Cortex of kidney (tissue), 1 donor: ENCODE measurements at places on chromosomes 6 and 20.

DNA sequence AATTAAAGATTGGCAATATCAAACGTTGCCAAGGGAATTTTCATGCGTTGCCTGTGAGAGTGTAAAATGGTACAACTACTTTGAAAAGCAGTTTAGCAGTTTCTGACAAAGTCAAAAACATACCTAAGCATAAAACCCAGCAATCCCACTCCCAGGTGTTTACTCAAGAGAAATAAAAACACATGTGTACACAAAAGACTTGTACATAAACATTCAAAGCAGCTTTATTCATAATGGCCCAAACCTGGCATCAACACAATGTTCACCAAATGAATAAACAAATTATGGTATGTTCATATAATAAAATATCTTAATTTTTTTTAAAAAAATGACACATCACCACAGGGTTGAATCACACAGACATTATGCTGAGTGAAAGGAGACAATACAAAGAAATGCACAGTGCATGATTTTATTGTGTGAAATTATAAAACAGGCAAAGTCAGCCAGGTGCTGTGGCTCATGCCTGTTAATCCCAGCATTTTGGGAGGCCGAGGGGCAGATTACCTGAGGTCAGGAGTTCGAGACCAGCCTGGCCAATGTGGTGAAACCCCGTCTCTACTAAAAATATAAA, 240.4 kb upstream of the MARCKS start:
- no peak for DNase-seq

DNA sequence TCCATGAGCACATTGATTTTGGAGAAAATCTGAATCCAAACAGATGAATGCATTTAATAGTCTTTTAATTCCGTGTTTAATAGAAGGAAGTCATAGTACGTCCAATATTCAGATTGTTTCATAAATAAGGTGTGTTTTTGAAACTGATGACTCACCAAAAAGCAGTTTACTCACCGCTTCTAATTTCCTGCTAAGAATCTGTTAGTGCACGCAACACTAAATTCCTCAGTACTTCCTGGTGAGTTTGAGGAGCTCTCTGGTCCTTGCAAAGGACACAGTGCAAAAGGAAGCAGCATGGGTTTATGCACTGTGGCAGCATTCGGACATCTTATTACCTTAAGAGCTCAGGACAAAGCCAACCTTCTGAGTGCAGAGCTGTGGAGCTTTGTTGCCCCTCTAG, 2.3 kb upstream of the ADGRF1 start:
- no peak for DNase-seq

GRCh38 chr20:63708301-63709148, 686 bp downstream of the ZGPAT start:
- no peak for DNase-seq

- DNase-seq = no peak
These were observed 116.3 kb upstream of the SLC2A12 start for GRCh38 chr6:134168590-134169208.

- DNase-seq = no peak
These were observed 102.3 kb upstream of the MCHR2 start for GRCh38 chr6:100096341-100096740.

GRCh38 chr20:48932375-48932941, 10.9 kb downstream of the ARFGEF2 start:
- no peak for DNase-seq

DNA sequence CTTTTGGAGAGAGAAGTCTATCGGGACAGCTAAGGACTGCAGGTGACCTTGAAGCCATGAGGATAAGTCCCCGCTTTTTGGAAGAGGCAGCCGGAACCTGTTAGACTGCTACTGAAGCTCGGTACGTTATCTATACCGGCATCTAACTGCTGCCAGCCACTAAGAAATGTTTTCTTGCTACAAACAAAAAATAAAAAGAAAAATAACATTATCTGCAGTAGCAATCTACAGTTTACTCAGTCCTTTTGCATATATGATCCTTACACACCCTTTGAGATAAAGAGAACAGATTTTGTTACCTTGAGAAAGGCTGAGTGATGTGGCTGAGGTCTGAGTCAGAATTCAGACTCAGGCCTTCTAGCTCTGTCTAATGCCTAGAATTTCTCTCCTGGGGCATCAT, 314.6 kb downstream of the CDH26 start:
- no peak for DNase-seq

DNA sequence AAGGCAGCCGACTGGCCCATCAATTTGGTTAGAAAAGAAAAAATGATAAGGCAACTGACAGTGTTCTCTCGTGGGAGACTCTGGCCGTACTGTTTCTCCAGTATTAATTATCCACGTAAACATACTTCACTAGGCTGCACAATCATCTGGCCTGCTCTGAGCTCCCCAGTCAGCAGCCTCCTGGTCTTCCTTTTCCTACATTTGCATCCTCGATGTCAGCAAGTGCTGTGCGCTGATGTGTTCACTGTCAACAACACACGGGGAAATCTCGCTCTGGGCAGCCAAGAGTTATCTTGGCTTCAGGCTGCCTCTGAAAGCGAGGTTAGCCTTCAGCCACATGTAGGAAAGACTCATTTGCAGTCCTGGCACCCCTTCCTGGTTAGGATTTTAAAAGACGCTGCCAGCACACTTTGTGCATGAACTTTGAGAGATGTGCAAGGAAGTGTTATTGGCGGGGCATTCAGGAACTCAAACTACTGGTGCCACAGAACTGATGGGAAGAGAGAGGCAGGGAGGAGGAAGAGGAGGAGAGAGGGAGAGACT, 460.5 kb upstream of the ARID1B start:
- DNase-seq = no peak

DNA sequence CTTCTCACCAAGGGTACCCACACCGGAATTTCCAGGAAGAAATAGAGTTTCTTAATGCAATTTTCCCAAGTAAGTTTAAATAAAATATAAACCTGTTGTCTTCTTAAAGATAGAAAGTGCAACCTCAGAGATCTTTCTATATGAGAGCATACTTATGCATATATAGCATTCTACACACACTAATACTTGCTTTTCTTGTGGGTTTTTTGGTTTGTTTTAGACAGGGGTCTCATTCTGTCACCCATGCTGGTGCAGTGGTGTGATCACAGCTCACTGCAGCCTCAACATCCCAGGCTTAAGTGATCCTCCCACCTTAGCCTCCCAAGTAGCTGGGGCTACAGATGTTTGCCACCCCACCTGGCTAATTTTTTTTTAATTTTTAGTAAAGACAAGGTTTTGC, 15.7 kb downstream of the AMD1 start:
- DNase-seq = no peak

DNA sequence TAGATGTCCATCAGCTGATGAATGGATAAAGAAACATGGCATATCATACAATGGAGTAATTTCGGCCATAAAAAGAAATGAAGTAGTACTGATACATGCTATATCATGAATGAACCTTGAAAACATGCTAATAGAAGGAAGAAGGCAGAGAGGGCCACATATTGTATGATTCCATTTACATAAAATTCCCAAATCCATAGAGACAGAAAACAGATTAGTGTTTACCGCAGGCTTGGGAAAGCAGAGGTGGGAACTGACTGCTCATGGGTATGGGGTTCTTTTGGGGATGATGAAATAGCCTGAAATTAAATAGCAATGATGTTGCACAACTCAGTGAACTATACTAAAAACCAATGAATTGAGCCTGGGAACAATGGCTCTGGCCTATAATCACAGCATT, 58.3 kb downstream of the SERAC1 start:
- DNase-seq = no peak

- no peak for DNase-seq
These were observed 11.3 kb upstream of the DEFB129 start for GRCh38 chr20:215796-216195.

GRCh38 chr20:54920491-54920890, 445.1 kb downstream of the DOK5 start:
- no peak for DNase-seq

DNA sequence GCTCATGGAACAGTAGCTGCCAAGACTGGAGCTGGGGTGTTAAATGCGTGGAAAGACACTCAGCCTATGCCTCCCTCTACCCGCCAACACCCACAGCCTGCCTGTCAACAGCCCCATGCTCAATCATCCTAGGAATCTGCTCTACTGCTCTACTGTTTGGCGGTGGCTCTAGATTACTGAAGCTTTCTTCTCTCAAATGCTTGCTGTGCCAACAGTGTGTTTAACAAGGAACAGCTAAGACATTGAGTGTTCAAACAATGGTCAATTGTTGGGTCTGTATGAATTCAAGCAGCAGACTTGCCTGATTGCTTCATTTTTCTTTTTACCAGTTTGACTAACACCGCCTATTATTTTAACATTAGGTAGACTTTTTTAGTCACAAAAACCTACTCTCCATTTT, 258.6 kb downstream of the SOD2 start:
- no peak for DNase-seq

DNA sequence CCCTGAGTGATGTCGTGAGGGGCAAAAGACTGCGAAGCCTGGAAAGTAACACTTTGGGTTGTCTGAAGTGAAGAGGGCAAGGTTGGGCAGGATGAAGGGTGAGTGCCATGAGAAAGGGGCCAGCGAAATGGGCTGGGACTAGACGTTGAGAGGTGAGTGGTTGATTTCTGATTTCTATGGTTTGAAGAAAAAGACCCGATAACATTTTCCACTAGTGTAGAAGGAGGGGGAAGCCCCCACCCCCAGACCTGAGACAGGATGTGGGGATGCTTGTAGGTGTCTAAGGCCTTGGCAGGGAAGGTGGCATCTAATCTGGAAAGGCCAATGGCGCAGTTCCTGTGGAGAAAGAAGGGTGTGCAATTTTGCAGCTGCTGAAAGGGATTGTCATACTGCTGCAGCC, 25.3 kb upstream of the KIF3B start:
- DNase-seq = no peak

GRCh38 chr6:43499028-43499815, 10.9 kb downstream of the LRRC73 start:
- no peak for DNase-seq

- DNase-seq = no peak
These were observed 7.0 kb downstream of the B4GALT5 start for GRCh38 chr20:49706630-49707091.

- no peak for DNase-seq
These were observed 19.8 kb downstream of the SDC4 start for GRCh38 chr20:45328451-45328850.

GRCh38 chr6:103675807-103676406, 1183.8 kb downstream of the HACE1 start:
- DNase-seq = no peak

DNA sequence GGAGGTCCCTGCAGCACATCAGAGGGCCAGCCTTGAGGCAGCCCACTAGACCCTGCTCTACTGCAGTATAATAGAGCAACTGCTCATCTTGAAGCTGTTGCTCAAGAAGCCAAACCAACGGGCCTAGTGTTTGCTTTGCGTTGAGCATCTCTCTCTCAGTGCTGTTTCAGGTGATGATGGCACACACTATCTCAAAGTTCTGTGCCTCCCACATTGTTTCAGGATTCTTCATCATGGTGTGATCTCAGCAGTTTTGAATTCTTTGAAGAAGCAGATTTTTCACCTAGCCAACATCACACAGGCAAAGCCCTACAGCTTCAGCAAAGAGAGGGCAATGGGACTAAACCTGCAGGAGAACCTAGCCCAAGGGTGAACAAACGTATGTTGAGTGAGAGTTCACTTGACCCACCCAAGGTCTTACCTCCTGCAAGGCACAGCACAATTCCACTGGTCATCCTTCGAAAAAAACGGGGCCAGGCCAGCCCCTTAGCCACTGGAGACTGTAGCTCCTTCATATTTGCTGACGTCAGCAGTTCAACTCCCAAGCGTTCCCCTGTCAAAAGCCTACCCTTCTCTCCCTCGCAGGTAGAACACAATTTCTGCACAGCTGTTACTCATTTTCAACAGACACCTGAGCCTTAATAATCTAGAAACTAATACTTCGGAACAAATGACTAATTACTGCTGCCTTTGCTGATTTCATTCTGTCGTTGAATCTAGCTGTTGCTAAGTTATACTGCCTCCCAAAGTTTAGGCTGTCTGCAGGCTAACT, 15.8 kb downstream of the MYB start:
- DNase-seq = no peak

DNA sequence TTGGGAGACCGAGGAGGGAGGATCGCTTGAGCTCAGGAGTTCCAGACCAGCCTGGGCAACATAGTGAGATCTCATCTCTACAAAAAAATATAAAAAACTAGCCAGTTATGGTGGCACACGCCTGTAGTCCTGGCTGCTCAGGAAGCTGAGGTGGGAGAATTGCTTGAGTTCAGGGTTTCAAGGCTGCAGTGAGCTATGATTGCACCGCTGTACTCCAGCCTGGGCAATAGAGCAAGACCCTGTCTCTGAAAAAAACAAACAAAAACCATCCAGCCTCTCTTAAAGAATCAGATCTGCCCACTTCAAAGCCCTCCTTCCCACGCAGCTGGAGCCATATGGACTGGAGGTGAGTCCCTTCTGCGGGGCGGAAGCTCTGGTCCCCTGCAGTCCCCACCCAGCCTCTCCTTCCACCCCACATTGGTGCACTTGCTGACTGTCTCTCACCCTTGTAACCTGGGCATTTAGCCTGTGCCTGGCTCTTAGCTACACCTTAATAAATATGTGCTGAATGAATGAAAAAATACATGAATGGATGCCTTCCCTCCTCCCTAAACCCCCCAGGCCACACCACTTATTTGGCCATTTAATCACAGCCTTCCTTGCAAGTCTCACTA, 7.2 kb upstream of the PARD6B start:
- no peak for DNase-seq

GRCh38 chr6:90538278-90539046, 48.4 kb downstream of the MAP3K7 start:
- no peak for DNase-seq

DNA sequence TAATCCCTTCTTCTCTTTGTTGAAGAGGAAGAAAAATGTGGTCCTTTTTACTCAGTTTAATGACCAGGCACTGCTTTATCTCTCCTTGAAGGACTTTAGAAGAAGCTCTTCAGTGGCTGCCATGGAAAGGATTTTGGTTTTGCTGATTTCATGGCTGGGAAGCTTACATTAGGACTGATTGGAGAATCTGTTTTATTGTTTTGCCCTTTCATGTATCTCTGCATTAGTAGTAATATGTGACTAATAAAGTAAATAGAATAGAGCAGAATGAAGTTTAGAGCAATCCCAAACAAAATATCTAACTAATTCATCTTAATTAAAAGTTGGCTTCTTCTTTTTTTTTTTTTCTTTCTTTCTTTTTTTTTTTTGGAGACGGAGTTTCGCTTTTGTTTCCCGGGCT, 502.9 kb downstream of the HAO1 start:
- DNase-seq = no peak

DNA sequence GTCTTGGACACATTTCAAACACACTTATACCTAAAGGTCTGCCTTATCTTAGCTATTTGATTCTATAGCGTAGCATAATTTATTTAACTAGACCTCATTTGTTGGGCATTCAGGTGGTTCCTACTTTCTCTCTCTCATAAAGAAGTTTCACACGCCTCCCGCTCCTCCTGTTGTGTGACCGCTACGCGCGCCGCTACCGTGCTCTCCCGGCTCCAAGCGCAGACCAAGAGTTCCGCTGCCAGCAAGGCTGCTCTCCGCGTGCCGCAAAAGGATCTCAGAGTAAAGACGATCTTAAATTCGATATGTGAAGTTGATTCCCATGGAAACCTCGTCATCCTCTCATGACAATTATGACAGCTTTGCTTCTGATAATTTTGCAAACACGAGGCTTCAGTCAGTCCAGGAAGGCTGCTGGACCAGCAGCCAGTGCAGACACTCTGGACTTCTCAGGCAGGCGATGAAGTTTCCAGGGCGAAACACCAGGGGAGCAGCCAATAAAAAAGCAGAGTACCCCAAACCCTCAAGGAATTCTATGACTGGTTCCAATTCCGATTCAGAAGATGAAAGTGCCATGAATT, 20.4 kb downstream of the PRSS16 start:
- DNase-seq = no peak

GRCh38 chr20:49185071-49185761, 2.9 kb downstream of the STAU1 start:
- DNase-seq = no peak

- no peak for DNase-seq
These were observed 248.4 kb upstream of the JARID2 start for GRCh38 chr6:14997507-14997906.
